ENCODE measurements at places on chromosomes 6 and 20. TPM values are rescaled to one million over a fixed set of nuclear protein-coding genes. Genes with fewer than 3 reads are reported as not detected.

GRCh38 chr6:2110504-2110903, 134.9 kb downstream of the GMDS start:
- DNase-seq, result peak; percentile 78

GRCh38 chr6:168871642-168872315, 381.9 kb downstream of the THBS2 start:
- DNase-seq, result no peak

GRCh38 chr6:16637635-16638034, 123.6 kb downstream of the ATXN1 start:
- DNase-seq, result no peak

DNA sequence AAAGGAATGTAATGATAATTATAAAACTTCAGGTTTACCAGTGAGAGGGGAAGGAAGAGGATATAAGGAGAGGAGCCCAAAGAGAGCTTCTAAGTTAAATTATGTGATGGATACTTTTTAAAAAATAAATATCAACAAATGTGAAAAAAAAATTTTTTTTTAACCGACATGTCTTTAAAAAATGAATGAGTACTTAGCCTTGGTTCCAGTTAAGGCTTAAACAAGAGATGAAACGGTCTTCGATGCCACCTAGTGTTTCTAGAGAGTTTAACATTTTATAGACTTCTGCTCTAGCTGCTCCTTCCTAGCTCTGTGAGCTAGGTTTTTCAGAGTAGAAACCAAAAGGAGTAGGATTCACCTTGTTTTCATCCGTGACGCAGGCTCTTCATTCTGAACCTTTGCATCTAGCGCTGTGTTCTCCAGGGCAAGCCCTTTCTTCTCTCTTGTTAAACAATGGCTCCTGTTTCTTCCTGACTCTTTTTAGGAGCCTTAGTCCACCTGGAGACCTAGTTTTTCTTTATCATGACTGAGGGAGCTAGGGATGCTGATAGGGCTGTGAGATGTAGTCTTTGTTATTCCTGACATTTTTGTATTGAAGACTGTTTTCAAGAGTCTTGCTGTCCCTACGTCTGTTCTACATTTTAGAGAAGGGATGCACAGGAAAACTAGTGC, 42.4 kb upstream of the GNRH2 start:
- no peak for DNase-seq

GRCh38 chr20:62409931-62410745, 3.1 kb upstream of the CABLES2 start:
- no peak for DNase-seq

- DNase-seq, result no peak
These were observed 9.6 kb downstream of the TTPAL start for GRCh38 chr20:44485078-44485829.

- no peak for DNase-seq
These were observed 47.3 kb downstream of the APCDD1L start for GRCh38 chr20:58467572-58468527.

ME1 gene
- total RNA-seq, result 10.9 TPM

- DNase-seq, result no peak
These were observed 5.1 kb upstream of the EPB41L2 start for GRCh38 chr6:131068165-131068564.

GRCh38 chr6:132365281-132365907, 35.9 kb downstream of the MOXD1 start:
- no peak for DNase-seq

MEP1A gene
- total RNA-seq, result not detected

- DNase-seq, result no peak
These were observed 298.5 kb upstream of the TBX18 start for GRCh38 chr6:85062884-85063283.

BMP6 gene
- 1.2 TPM for total RNA-seq

FRS3 gene
- 5.4 TPM for total RNA-seq

AGPAT4 gene
- total RNA-seq, result 17.7 TPM

GRCh38 chr6:83467620-83468036, 36.8 kb upstream of the ME1 start:
- no peak for DNase-seq

GRCh38 chr6:79833264-79833963, 113.9 kb downstream of the ELOVL4 start:
- DNase-seq, result no peak

DNA sequence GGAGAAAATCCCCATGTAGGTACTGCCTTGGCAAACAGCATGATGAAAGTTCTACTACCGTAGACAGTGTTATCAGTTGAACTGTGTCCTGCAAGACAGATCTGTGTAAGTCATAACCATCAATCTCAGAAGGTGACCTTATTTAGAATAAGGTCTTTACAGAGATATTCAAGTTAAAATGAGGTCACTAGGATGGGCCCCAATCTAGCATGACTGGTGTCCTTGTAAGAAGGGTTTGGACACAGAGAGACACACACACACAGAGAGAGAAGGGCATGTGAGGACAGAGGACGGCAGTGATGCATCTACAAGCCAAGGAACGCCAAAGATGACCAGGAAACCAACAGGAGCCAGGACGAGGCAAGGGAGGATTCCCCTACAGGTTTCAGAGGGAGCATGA, 8.8 kb downstream of the TXNDC5 start:
- DNase-seq, result no peak

TNFRSF6B gene
- total RNA-seq, result 11.5 TPM

FERMT1 gene
- 1.5 TPM for total RNA-seq

Data from aorta (tissue), 5 donors.